ENCODE measurements at places on chromosomes 12 and 14.

- no peak for DNase-seq
These were observed 120.2 kb upstream of the RAP1B start for GRCh38 chr12:68490476-68490875.

- no peak for DNase-seq
These were observed 13.1 kb upstream of the MMP17 start for GRCh38 chr12:131815131-131815530.

DNA sequence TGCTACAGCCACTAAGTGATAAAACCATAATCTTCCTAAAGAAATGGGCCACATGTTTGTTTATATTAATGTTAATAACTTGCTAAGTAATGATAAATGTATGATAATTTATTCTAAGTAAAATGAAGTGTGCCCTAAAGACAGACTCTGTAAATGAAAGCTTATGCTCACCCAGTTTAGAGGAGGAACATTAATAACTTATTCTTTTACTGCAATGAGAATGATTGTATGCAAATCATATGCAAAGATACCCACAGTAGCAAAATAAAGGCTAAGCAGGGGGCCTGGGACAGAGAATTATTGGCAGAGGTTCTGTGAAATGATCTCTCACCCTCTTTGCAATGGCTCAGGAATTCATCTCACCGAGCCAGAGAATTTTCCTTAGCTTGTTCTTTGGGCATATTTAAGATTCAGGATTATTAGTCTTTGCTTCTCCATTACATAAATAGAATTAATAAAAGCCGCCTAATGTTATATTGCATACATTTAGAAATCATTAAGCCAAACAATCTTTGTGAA, 75.9 kb downstream of the TMEM132D start:
- DNase-seq = no peak

- no peak for DNase-seq
These were observed 177.5 kb downstream of the DAD1 start for GRCh38 chr14:22411398-22412055.

DNA sequence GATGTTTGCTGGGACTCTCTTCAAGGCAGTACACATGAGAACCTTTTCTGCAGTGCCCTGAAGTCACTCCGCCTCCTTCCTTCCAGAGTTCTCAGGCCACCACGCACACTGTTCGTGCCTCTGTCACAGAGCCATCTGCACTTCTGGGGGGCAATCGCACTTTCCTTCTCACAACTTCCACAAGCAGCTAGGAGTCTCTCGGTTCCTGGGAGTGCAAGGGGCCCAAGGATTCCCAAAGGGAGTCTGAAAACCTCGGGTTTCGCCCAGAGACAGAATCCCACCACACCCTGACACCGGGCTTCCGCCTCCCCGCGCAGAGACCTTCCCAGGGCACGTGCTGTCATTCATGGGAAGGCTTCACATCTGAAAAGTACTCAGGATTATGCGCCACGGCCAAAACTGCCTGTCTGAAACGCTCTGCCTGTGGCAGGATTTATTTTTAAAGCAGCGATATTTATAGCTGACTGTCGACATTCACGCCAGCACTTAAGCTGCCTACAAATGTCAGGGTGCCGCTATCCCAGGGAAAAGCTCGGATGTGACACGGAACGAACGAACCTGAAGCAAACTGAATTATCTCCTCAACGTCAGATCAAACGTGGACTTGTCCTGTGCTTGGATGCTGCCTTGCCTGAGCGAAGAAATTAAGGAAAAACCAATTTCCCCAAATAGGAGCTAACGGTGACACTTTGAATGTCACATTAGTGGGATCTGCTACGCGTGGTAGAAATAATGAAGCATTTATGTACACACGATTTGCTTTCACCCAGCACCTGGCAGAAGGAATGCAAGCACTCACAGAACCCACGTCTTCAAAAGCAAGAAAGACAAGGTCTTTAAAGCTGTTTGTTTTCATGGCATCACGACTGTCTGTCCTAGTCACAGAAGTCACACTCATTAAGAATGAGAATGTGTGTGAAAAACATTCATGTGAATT, 154.0 kb downstream of the PIWIL1 start:
- no peak for DNase-seq

GRCh38 chr12:79769189-79769859, 78.6 kb upstream of the PAWR start:
- DNase-seq = no peak

GRCh38 chr12:110819150-110819549, 27.6 kb upstream of the CCDC63 start:
- no peak for DNase-seq

- no peak for DNase-seq
These were observed 3.9 kb upstream of the SYNE3 start for GRCh38 chr14:95520346-95520745.

- no peak for DNase-seq
These were observed 3.9 kb downstream of the CEBPE start for GRCh38 chr14:23115039-23115731.

DNA sequence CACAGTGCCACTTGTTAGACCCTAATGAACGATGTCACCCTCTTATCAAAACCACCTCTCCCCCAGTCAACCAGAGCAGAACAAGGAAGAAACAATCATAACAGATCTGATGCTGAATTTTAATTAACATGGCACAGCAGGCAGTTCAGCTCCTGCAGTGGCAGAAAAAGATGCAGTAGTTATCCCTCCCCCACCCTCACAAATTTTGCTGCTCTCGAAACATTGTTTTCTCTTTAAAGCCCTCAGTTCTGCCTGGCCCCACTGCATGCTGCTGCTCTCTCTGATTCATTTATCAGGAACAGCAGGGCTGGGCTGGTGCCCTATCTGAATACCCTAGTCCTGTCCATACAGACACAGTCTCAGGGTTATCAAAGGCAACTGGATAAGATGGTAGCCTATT, 12.2 kb downstream of the CCDC175 start:
- no peak for DNase-seq

DNA sequence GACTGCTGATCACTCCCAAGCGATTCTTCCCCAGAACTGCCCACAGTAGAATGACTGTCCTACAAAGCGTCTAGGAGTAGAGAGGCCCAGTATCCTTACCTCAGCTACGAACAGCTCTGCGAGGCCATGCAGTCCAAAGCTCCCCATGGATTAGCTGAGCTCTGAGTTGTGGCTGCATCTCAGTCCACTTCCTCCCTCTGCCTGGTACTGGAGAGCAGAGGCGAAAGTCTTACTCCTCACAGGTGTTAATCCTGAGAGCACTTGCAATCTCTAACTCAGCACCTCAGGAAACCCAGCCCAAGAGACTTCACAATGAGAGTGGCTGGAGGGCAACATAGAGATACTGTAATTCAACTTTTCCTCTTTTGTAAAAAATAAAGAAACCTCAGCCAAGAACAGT, 493.1 kb downstream of the BCAT1 start:
- no peak for DNase-seq

- DNase-seq = no peak
These were observed 95.6 kb downstream of the DAAM1 start for GRCh38 chr14:59284059-59284458.

DNA sequence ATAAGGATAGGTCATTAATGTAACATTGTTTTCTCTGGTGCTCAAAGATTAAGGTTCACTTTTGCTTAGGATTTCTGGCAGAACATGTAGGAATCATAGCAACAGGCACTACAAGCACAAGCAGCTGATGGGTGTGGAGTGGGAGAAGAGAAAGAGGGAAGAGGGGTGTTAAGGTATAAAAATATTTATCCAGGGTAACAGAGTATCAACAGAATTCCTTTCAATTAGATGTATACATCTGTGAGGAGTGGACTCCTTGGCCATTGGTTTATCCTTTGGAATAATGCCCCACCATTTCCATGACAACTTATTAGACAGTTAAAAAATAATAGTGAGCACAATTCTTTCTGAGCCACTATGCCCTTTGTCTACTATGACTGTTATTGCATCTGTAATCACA, 388.3 kb upstream of the DDHD1 start:
- DNase-seq = no peak

- no peak for DNase-seq
These were observed 105.1 kb upstream of the DIO2 start for GRCh38 chr14:80316441-80316840.

GRCh38 chr12:131950182-131950913, 606 bp downstream of the EP400 start:
- DNase-seq = peak; percentile 44

DNA sequence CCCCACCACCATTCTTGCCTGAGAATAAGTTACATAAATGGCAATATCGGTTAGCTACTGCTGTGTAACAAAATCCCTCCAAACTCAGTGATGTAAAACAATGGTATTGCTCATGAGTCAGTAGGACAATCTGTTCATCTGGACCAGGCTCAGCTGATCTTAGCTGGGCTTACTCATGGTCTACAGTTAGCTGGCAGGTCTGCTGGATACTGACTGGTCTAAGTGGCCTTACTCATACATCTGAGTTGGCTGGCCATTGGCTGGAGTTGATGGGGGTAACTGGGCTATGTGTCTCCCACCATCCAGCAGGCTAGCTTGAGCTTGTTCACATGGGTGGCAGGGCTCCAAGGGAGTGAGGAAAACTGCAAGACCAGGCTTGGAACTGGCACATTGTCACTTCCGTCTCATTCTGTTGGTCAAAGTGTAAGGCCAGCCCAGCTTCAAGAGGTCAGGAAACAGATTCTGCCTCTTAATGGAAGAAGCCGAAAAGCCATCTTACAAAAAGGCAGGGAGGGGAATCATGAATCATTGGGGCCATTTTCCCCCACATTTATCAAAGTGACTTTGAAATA, 56.7 kb upstream of the CHGA start:
- DNase-seq = no peak

- no peak for DNase-seq
These were observed 48.1 kb upstream of the VASH1 start for GRCh38 chr14:76713121-76713520.

GRCh38 chr12:13812168-13812567, 169.2 kb downstream of the GRIN2B start:
- DNase-seq = no peak

DNA sequence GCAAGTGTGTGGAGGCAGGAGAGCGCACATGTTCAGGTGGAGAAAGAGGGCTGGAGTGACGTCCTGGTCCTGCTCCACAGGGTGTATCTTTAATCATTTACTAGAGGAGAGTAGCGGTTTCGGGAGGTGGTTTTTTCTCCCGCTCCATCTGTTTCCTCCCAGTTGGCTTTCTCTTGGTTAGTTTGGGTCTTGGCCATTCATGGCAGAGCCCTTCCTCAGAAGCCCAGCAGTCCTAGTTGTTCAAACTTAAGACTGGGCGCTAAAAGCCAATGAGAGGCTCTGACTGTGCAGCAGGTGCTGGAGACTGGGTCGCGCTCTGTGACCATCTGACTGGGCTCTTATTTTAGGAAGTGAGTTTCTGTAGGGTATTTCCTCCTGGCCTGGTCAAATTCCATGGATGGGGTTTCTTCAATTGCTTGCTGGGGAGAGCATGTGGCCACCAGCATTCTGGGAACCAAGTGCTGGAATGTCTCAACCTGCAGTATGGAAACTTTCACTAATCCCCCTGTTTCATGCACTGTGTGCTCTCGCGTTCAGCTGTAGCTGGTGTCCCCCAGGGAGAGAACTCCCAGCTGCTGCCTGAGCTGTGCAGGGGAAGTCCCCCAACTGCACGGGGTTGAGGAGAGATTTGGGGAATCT, 27.4 kb upstream of the TSPAN9 start:
- DNase-seq = no peak

- no peak for DNase-seq
These were observed 28.9 kb downstream of the PTGER2 start for GRCh38 chr14:52342849-52343596.

- no peak for DNase-seq
These were observed 106.0 kb upstream of the CCDC196 start for GRCh38 chr14:66380143-66380542.

GRCh38 chr12:66163289-66163688, 6.5 kb downstream of the TMBIM4 start:
- DNase-seq = no peak

- no peak for DNase-seq
These were observed 5.1 kb downstream of the PSMB11 start for GRCh38 chr14:23047034-23047634.

GRCh38 chr12:4987076-4988046, 56.3 kb upstream of the KCNA5 start:
- DNase-seq = no peak

GRCh38 chr14:89085231-89085731, 260.8 kb downstream of the TTC8 start:
- DNase-seq = no peak

DNA sequence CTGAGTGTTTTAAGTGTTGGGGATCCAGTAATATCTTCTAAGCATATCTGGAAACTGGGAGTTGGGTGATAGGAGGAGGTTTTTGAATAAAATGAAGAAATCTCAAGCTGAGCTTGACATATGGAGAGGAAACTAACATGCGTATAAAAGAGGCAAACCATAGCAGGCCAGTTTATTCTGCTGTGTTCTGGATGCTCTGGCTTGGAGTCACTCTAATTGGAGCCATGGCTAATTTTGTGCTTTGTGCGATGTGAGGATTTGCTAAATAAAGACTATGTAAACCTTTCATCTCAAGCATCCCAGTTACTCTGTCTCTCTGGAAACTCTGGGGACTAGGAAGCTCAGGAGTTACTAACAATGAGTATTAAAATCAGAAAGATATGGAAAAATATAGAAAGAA, 66.5 kb downstream of the ATF7IP start:
- DNase-seq = no peak

GRCh38 chr12:51262758-51263177, 7.4 kb downstream of the SMAGP start:
- peak; percentile 48 for DNase-seq

GRCh38 chr12:6039894-6040601, 84.4 kb downstream of the VWF start:
- DNase-seq = peak; percentile 52

DNA sequence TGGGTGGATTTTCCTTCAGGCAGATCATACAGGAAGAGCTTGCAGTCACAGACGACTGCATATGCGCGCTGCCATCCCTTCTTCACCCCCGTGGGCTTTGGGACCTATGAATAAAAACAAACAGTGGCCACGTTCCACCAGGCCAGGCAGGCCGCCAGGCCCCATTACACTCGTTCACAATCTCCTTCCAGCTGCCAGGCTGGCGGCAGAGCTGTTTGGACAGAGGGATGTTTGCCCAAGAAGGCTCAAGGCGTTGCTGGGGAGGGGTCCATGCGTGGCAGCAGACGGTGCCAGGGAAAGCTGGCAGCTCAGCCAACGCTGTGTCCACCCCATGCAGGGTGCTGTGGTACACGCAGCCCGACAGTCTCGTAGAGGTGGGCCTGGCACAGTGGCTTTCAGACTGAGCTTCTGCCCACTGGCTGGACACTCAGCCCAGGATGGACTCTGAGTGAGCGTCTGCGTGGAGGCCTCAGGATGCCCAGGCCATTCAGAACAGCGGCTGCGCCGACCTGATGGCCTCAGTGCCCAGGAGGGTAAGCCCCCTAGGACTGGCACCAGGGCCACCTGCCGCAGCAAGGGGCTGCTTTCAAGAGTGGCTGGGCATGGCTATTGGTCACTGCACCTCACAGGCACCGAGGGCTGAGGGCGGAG, 27.5 kb downstream of the AMN start:
- no peak for DNase-seq

Measured in activated CD4-positive, alpha-beta memory T cell treated with anti-CD3 and anti-CD28 coated beads, Interleukin-2, amount 10 ng/mL, durations not matched to agents 7 days and 5 days (primary cell).